ENCODE measurements at places on chromosomes 1 and 21. TPM values are rescaled to one million over a fixed set of nuclear protein-coding genes. Genes with fewer than 3 reads are reported as not detected.

MAP10 gene
- total RNA-seq, result 0.64 TPM

DIO1 gene
- not detected for total RNA-seq

TSTD1 gene
- 6.0 TPM for total RNA-seq

HES2 gene
- total RNA-seq, result 17.6 TPM

WNT2B gene
- 0.51 TPM for total RNA-seq

FHAD1 gene
- under 0.01 TPM for total RNA-seq

CFHR4 gene
- total RNA-seq, result not detected

OR2L2 gene
- not detected for total RNA-seq

DNA sequence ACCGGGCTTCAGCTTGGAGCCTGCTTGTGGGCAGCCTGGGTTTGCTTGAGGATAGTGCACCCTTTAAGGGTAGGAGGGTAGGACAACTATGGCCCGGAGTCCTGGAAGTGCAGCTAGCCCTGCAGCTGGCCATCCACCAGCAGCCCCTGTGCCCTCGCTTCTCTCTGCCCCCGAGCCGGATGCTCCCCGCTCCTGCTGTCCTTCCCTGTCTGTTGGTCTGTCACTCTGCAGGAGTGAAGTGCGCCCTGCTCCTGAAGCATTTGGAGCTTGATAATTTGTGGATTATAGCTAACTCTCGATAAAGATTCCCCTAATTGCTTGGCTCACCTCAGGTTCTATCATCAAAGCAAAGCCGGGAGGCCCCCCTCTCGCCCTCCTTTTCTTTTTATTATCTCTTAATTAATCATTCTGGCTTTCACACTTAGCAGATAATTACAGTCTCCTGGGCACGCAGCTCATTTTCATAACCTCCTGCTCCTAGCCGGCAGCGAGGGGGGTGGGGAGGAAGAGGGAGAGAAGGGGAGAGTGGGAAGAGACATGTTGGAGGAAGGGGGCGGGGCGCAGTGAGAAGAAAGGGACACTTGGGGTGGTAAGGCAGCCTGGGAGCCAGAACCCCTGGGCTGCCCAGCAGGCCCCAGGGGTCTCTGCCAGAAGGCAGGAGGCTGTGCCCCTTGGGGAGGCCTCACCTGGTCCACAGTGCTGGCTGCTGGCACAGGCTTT, 14.4 kb downstream of the KIRREL1 start:
- DNase-seq, result no peak

DNA sequence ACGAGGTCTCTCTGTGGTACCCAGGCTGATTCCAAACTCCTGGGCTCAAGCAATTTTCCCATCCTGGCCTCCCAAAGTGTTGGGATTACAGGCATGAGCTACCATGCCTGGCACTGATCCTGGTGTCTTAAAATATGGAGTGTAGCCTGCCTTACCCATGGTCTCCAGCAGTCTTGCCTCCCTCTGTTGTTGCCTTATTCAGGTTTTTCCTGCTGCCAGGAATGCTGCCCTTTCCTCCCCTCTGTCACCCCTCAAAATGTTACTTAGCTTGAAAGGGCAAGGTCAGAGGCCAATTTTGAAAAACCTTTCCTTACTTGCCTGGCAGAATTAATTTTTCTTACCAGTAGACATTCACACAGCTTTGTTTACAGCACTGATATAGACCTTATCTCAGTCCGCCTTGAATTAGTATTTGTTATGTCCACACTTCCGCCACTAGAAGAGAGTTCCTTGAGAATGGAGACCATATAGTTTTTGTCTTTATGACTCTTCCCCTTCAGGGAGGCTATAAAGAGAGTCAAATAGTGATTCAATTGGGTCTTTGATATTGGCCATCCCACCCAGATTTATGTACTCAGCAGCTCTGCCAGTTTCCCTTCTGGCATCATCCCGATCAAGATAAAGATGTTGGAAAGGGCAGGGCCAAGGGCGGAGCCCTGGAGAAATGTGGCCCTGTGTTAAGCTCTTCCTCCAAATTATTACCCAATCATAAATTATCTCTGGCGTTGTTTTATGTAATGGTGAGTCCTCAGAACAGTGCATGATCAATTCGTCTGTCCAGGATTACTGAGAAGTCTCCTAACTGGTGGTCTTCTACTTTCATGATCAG, 38.8 kb downstream of the C1orf21 start:
- DNase-seq, result no peak

GRCh38 chr1:33255347-33256220, 708 bp upstream of the ZNF362 start:
- peak; percentile 63 for DNase-seq

DNA sequence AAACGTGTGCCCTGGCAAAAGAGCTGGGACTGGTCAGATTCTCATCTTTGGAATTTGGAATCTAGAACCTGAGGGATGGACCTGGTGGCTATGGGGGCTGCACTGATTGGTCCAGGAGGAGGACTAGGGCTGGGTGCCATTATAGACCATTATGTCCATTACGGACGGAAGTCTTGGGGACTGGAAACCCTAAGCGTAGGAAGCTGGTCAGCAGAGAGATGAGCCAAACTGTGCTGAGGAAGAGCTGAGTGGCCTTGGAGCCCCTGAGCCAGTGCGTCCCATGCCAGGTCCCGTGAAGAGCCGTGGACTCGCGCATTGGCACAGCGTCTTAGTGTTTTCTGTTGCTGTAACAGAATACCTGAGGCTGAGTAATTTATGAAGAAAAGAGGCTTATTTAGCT, 10.0 kb downstream of the MRAP start:
- DNase-seq, result no peak

- peak; percentile 80 for DNase-seq
Observed at GRCh38 chr1:115252585-115252984, 85.5 kb downstream of the NGF start.

GRCh38 chr21:44400791-44401385, 47.5 kb downstream of the TRPM2 start:
- DNase-seq, result no peak

- DNase-seq, result no peak
Observed at GRCh38 chr1:38028105-38028591, 15.6 kb downstream of the UTP11 start.

DNA sequence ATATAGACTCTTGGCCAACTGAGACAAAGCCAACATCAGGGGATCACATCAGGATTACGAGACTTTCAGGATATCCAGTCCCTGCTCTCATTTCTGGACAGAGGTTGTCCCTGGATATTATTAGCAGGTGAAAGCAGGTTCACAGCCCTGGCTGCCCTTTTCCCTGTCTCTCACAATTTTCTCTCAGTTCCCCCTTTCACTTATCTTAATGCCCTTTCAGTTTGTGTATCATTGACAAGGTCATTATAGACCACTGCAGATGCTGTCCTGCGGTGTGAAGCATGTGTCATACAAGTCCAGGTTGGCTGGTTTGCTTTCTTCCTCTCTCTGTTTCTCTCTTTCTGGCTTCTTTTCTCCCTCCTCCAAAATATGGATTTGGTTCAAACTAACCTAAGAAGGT, 2.1 kb upstream of the KLHDC9 start:
- DNase-seq, result no peak

GRCh38 chr1:203954788-203955552, 93.6 kb downstream of the SNRPE start:
- no peak for DNase-seq

- DNase-seq, result no peak
Observed at GRCh38 chr1:101444873-101445618, 208.2 kb downstream of the S1PR1 start.

GRCh38 chr21:36929622-36930021, 36.8 kb downstream of the HLCS start:
- DNase-seq, result peak; percentile 37

DNA sequence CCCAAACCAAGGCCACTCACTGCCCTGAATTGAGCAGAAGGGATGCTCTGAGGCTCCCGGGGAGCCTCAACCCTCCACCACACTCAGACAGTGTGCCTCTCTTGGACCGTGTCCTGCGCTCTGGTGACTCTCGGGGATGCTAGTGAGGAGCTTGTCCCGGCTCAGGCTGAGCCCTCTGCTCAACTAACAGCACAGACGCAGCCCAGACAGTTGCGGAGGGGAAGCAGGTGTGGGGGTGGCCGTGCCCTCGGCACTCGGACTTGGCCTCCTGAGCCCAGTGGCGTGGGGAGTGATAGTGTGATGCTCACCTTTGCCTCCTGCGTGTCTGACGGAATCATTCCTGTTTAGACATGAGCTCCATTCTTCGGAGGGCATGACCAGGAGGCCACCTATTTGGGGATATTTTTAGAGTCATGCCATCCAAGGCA, 15.4 kb upstream of the SLC19A1 start:
- no peak for DNase-seq

DNA sequence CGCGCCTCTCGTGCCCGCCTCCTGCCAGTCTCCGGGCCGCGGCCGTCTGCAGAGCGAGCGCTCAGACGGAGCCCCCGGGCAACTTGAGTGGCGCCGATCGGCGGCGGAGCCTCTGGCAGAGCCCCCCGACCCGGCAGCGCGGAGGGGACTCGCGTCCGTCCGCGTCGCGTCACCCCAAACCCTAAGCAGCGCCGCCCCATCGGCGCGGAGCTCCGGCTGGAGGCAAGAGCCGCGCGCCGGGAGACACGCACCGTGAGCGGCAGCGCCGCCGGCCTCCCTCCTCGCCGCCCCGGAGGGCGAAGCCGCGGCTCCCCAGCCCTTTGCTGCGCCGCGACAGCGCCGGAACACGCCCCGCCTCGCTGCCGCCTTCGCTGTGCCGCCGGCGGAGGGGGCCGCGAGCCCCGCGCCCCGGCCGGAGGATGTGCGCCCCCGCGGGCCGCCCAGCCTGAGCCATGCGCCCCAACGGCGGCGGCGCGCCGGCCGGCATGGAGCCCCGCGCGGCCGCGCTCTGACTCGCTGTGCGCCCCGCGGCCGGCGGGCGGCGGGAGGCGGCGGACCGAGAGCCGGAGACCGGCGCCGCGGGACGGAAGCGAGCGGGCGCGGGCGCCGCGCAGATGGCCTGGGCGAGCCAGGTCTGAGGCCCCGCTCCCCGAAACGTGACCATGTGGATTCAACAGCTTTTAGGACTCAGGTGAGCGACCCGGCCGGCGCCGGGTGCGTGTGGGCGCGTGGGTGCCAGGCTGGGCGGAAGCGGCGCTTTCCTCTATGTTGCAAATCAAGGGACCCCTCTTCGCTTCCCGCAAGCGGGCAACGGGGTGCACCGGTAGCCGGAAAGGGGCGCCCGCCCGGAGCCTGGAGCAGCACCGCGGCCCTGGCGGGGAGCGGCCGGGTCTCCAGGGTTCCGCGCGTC, 610 bp downstream of the AJAP1 start:
- no peak for DNase-seq

DNA sequence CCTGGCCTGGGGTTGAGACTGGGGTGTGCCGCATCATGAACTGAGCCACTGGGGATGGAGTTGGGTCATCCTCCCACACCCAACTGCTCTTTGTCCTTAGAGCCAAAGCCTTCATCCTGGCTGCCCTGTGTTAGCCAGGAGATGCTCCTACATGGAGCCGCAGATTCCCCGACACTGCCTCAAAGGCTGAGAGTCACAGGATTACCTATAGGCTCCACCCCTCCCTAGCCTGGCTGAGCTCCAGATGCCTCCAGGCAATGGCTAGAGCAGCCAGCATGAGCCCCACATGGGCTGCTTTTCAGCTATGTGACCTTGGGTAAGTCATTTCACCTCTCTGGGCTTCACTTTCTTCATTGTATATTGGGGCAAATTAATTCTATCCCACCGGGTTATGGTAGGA, 119.9 kb upstream of the POU3F1 start:
- DNase-seq, result no peak
